ENCODE measurements at places on chromosomes 6 and 20. TPM values are rescaled to one million over a fixed set of nuclear protein-coding genes. Genes with fewer than 3 reads are reported as not detected.

DNA sequence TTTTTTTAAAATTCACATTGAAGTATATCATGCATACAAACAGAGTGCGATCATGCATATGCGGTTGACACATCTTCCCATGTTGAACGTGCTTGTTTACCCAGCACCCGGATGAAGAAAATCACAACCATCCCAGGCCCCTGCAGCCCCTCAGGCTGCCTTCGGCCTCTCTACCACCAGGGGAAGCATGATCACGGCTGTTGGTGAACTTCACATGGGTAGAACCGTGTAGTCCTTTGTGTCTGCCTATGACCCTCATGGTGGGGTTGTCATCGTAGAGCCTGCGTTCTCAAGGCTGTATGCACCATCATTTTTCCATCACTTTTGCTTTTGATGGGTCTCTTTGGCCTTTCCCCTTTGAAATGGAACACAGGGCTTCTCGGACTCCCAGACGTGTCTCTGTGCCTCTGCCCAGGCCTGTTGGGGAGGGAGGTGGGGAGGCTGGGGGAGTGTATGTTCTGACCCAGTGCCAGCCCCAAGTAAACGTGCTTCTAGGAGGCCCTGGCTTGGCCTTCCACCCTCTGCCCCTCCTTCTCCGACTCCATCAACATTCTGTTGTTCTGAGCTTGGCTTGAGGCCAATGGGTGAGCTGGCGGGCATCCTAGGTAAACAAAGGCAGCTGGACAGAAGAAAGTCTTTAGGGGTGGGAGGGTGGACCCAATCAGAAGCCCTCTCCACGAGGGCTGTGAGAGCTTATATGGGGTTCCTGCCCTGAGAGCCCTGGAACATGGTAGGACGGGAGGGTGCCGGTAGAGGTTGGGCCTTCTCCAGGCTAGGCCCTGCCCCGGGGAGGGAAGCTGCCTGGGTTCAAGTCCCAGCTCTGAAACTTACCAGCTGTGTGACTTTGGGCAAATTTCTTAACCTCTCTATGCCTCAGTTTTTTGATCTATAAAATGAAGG, 39.7 kb downstream of the TGM2 start:
- peak overlapping the region; percentile 91 for H3K27ac ChIP-seq
- no peak overlapping the region for H3K4me3 ChIP-seq
- no peaks in the 10 kb centered on the region for H3K4me1 ChIP-seq
- H3K36me3 ChIP-seq, result no peaks in the 10 kb centered on the region

DNA sequence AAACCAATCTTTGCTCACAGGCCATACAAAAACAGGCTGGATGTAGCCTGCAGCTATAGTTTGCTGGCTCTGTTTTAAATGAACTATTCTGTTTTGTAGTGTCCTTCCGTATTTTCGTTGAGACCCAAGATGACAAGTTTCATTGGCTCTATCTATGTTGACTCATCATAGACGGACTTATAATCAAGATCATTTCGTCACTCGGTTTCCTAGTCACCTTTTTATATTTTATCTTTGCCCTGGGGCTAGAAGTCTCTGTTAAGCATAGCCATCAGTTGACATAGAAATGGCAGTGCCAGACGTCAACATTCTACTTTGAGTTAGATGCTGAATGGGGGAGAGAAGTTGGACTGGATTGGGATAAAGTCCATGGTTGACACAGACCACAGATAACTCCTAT, 4.8 kb downstream of the PLEKHG1 start:
- no peak overlapping the region for H3K4me3 ChIP-seq
- no peaks in the 10 kb centered on the region for H3K36me3 ChIP-seq
- DNase-seq, result no peak
- H3K27ac ChIP-seq, result no peak overlapping the region

- no peaks in the 10 kb centered on the region for H3K4me1 ChIP-seq
- H3K4me3 ChIP-seq, result no peak overlapping the region
- H3K36me3 ChIP-seq, result no peaks in the 10 kb centered on the region
- no peak for DNase-seq
- no peak overlapping the region for H3K27ac ChIP-seq
- H3K27me3 ChIP-seq, result no peaks in the 10 kb centered on the region
Measured at GRCh38 chr6:82178077-82178758, 69.3 kb downstream of the IBTK start.

The L3MBTL3 gene
- 11.8 TPM for total RNA-seq

The RSPH9 gene
- total RNA-seq, result 0.23 TPM

The TFAP2D gene
- not detected for total RNA-seq

GRCh38 chr6:106591111-106591825, 38.0 kb downstream of the RTN4IP1 start:
- H3K27ac ChIP-seq, result no peak overlapping the region
- H3K4me3 ChIP-seq, result no peak overlapping the region

- no peak overlapping the region for H3K27ac ChIP-seq
- no peak for DNase-seq
- no peaks in the 10 kb centered on the region for H3K4me1 ChIP-seq
- H3K27me3 ChIP-seq, result no peaks in the 10 kb centered on the region
Measured at GRCh38 chr6:127129251-127129650, 10.8 kb downstream of the RSPO3 start.

The PCK1 gene
- total RNA-seq, result 0.39 TPM

DNA sequence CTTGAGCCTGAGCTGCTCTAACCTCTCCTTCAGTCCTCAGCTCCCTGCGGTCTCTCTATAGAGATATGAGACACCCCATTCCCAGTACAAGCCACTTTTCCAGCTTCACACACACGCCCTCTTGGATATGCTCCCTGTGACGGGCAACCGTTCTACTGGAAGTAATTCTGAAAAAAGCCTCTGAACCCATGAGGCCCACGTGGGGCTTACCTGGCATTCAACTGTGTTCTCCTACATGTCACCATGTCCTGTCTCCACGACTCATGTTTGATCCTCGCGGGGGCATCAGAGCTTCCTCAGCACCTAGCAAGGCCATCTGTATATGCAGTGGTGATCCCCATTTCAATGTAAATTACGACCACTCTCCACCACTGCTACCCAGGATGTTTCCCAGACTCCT, 69.2 kb upstream of the DUSP22 start:
- no peak overlapping the region for H3K4me3 ChIP-seq
- H3K27me3 ChIP-seq, result no peaks in the 10 kb centered on the region
- no peak overlapping the region for H3K27ac ChIP-seq
- DNase-seq, result no peak

The HFE gene
- 5.6 TPM for total RNA-seq

The BMP7 gene
- total RNA-seq, result 0.52 TPM

The ISM1 gene
- 94.9 TPM for total RNA-seq

DNA sequence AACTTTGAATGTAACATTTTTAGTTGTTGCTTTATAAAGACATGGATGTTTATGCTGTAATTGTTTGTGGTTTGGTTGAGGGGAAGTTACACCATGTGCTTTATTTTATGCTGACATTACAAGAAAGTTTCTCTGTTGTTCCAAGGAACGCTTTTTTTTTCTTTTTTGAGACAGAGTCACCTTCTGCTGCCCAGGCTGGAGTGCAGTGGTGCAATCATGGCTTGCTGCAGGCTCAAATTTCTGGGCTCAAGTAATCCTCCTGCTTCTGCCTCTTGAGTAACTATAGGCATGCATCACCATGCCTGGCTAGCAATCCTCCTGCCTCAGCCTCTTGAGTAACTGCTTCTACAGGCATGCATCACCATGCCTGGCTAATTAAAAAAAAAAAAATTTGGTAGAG, 21.0 kb upstream of the IFNGR1 start:
- no peak overlapping the region for H3K4me3 ChIP-seq
- peaks cover 4% of the 10 kb centered on the region for H3K4me1 ChIP-seq
- no peaks in the 10 kb centered on the region for H3K36me3 ChIP-seq
- DNase-seq, result no peak
- H3K27ac ChIP-seq, result no peak overlapping the region

- no peaks in the 10 kb centered on the region for H3K27me3 ChIP-seq
- no peak overlapping the region for H3K4me3 ChIP-seq
- no peak overlapping the region for H3K27ac ChIP-seq
- H3K36me3 ChIP-seq, result no peaks in the 10 kb centered on the region
- H3K4me1 ChIP-seq, result no peaks in the 10 kb centered on the region
Measured at GRCh38 chr6:145960918-145961589, 3.1 kb downstream of the SHPRH start.

- no peak for DNase-seq
- H3K27ac ChIP-seq, result no peak overlapping the region
- no peaks in the 10 kb centered on the region for H3K36me3 ChIP-seq
Measured at GRCh38 chr20:14127514-14128223, 132.4 kb downstream of the MACROD2 start.

- no peaks in the 10 kb centered on the region for H3K27me3 ChIP-seq
- H3K4me3 ChIP-seq, result no peak overlapping the region
- H3K36me3 ChIP-seq, result no peaks in the 10 kb centered on the region
- peak; percentile 34 for DNase-seq
- H3K27ac ChIP-seq, result no peak overlapping the region
- peaks cover 2% of the 10 kb centered on the region for H3K4me1 ChIP-seq
Measured at GRCh38 chr6:17714879-17715851, 8.4 kb upstream of the NUP153 start.

- no peaks in the 10 kb centered on the region for H3K27me3 ChIP-seq
- no peak overlapping the region for H3K4me3 ChIP-seq
- no peak for DNase-seq
- H3K27ac ChIP-seq, result peak overlapping the region; percentile 77
- peaks cover 10% of the 10 kb centered on the region for H3K4me1 ChIP-seq
Measured at GRCh38 chr6:11761744-11762620, 16.6 kb downstream of the ADTRP start.

The PKIB gene
- total RNA-seq, result 1.8 TPM

- DNase-seq, result no peak
- no peaks in the 10 kb centered on the region for H3K27me3 ChIP-seq
- H3K4me1 ChIP-seq, result no peaks in the 10 kb centered on the region
Measured at GRCh38 chr6:117130125-117130524, 135.2 kb upstream of the VGLL2 start.

GRCh38 chr6:105136431-105137350, 43.1 kb downstream of the POPDC3 start:
- H3K36me3 ChIP-seq, result no peaks in the 10 kb centered on the region
- peak overlapping the region; percentile 1 for H3K27ac ChIP-seq
- no peaks in the 10 kb centered on the region for H3K27me3 ChIP-seq
- DNase-seq, result peak; percentile 83

The PEX3 gene
- total RNA-seq, result 26.1 TPM

The MEP1A gene
- total RNA-seq, result not detected
